ENCODE measurements at places on chromosomes 5 and 9. TPM values are rescaled to one million over a fixed set of nuclear protein-coding genes. Genes with fewer than 3 reads are reported as not detected.

The CMYA5 gene
- total RNA-seq, result 11.2 TPM

The NMRK1 gene
- 15.1 TPM for total RNA-seq

The WDR31 gene
- 4.0 TPM for total RNA-seq

The ST8SIA4 gene
- 0.29 TPM for total RNA-seq

The PTGER4 gene
- 10.3 TPM for total RNA-seq

The ABO gene
- not detected for total RNA-seq

The FOCAD gene
- 121 TPM for total RNA-seq

All from smooth muscle cell of trachea (primary cell).